A549 treated with CORT108297 at 1 μM for 4 hours (cell line): ENCODE measurements at places on chromosomes 7 and 10. TPM values are rescaled to one million over a fixed set of nuclear protein-coding genes. Genes with fewer than 3 reads are reported as not detected.

TMEM270 gene
- 0.26 TPM in 1 of 5 replicates, not detected in the others for total RNA-seq

PIP gene
- 0.15 to 0.38 TPM (median 0.18 TPM) in 3 of 5 replicates, not detected in the others for total RNA-seq

NPY4R2 gene
- 18.0 to 34.7 TPM (median 31.2 TPM) in 5 replicates for total RNA-seq

NODAL gene
- total RNA-seq, result not detected in 5 replicates

GARIN1A gene
- total RNA-seq, result 0.33 to 0.70 TPM (median 0.45 TPM) in 5 replicates

ICA1 gene
- 0.88 to 1.9 TPM (median 1.0 TPM) in 5 replicates for total RNA-seq

SLC13A1 gene
- total RNA-seq, result not detected in 5 replicates

ASB10 gene
- total RNA-seq, result not detected in 5 replicates

PANK1 gene
- 5.5 to 7.2 TPM (median 6.0 TPM) in 5 replicates for total RNA-seq

SEMA3D gene
- 0.05 to 0.06 TPM (median 0.06 TPM) in 3 of 5 replicates, not detected in the others for total RNA-seq

PNLIPRP2 gene
- 0.11 TPM in 1 of 5 replicates, not detected in the others for total RNA-seq

CTAGE4 gene
- total RNA-seq, result not detected in 5 replicates

IKZF1 gene
- total RNA-seq, result not detected in 5 replicates

SLC39A12 gene
- total RNA-seq, result not detected in 5 replicates

SNX10 gene
- 2.8 to 5.0 TPM (median 4.5 TPM) in 5 replicates for total RNA-seq

HIPK2 gene
- 19.4 to 35.0 TPM (median 27.6 TPM) in 5 replicates for total RNA-seq

IFIT2 gene
- total RNA-seq, result 2.4 to 3.5 TPM (median 3.3 TPM) in 5 replicates

SPAM1 gene
- total RNA-seq, result not detected in 5 replicates

POLD2 gene
- total RNA-seq, result 144 to 174 TPM (median 172 TPM) in 5 replicates

RASSF4 gene
- 1.6 to 2.2 TPM (median 1.8 TPM) in 5 replicates for total RNA-seq

TUBAL3 gene
- total RNA-seq, result 0.23 to 0.57 TPM (median 0.39 TPM) in 5 replicates
